ENCODE measurements at places on chromosomes 4 and X. TPM values are rescaled to one million over a fixed set of nuclear protein-coding genes. Genes with fewer than 3 reads are reported as not detected.

GRCh38 chrX:13805241-13805640, 11.7 kb downstream of the GPM6B start:
- no peak for DNase-seq

- no peak for DNase-seq
Observed at GRCh38 chr4:109588176-109588575, 28.1 kb downstream of the MCUB start.

GRCh38 chrX:37441377-37441776, 92.2 kb downstream of the PRRG1 start:
- DNase-seq: no peak

The EFNB1 gene
- 19.0 TPM for total RNA-seq

Data from Peyer's patch (tissue), 4 donors.